Adrenal gland (tissue), 19 donors: ENCODE measurements at places on chromosomes 2 and 18.

- H3K36me3 ChIP-seq, result no peaks in the 10 kb centered on the region
- H3K27ac ChIP-seq, result no peak overlapping the region
- H3K4me3 ChIP-seq, result no peak overlapping the region
- no peak for DNase-seq
- no peaks in the 10 kb centered on the region for H3K27me3 ChIP-seq
Observed at GRCh38 chr2:233334915-233335314, 19.4 kb upstream of the DGKD start.

DNA sequence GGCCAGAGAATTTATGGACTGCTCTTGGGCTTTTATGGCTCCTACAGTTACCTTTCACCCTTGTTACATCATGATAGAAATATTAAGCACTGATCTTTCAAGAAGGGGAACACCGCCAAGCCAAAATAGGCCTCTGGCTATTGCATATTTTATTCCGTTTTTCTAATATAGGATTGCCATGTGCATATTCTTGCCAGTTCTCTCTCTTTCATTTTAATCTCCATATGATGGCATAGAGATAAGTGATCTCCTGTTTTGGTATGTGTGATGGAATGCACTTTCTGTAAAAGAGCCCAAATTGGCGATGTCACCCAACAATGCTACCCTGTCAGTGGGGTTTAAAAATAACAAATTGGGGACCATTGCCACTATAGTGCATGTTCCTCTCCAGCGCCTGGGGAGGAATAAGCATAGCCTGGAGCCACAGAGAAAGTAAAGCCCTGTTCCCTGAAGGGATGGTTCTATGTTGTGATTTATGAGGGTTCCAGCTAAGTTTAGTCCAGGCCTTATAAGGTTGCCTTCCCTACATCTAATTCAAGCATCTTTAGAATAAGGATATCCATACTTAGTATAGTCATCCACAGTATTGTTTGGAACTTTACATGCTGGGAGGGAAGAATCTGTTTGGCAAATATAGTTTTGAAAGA, 26.9 kb downstream of the CMPK2 start:
- no peak for DNase-seq
- H3K36me3 ChIP-seq, result no peaks in the 10 kb centered on the region

DNA sequence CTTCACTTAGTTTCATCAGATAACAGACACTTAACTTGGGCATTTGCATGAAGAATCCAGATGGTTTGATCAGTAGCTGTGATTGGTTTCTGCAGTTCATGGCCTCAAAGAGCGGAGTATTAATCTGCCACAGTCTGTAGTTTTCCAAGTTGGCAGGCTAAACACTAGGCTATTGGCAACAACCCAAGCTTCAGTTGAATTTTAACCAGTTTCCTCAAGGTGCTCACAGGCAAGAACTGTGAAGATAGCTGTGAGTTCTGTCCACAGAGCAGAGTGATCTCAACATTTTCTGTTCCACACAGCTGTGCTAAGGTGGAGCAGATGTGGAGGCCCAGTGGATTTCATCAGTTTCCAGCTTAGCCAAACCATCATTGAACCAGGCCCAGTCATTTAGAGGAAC, 469.5 kb upstream of the LINC00305 start:
- H3K27ac ChIP-seq, result no peak overlapping the region
- no peaks in the 10 kb centered on the region for H3K36me3 ChIP-seq
- H3K27me3 ChIP-seq, result no peaks in the 10 kb centered on the region
- H3K4me1 ChIP-seq, result no peaks in the 10 kb centered on the region
- no peak for DNase-seq
- H3K4me3 ChIP-seq, result no peak overlapping the region

DNA sequence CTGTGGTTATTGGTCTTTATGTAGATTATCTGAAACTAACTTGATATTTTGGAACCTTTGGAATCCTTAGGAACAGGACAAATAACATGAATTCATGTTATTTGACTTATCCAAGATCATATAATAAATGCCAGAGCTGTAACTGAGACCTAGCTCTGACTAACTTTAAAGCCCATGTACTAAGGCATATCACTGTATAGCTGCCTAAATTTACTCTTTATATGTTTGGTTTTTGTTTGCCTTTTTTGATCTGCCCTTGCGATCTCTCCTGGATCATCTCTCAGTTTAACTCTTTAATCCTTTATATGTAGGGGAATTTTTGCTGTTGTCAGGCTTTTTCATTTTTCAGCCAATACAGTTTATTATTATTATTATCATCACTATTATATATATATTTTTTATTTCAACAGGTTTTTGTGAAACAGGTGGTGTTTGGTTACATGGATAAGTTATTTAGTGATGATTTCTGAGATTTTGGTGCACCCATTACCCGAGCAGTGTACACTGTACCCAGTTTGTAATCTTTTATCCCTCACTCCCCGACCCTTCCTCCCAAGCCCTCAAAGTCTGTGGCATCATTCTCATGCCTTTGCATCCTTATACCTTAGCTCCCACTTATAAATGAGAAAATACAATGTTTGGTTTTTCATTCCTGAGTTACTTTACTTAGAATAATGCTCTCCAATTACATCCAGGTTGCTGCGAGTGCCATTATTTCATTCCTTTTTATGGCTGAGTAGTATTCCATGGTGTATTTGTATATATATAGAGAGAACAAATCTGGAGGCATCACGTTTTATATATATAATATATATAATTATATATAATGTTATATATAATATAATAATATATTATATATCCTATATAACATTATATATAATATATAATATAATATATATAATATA, 48.9 kb downstream of the APLF start:
- no peaks in the 10 kb centered on the region for H3K27me3 ChIP-seq
- no peaks in the 10 kb centered on the region for H3K36me3 ChIP-seq
- no peak overlapping the region for H3K4me3 ChIP-seq
- H3K27ac ChIP-seq, result no peak overlapping the region

GRCh38 chr2:112019569-112019982, 35.5 kb upstream of the TMEM87B start:
- peaks cover 33% of the 10 kb centered on the region for H3K4me1 ChIP-seq
- no peak for DNase-seq
- peaks cover 44% of the 10 kb centered on the region for H3K36me3 ChIP-seq
- H3K27me3 ChIP-seq, result no peaks in the 10 kb centered on the region

DNA sequence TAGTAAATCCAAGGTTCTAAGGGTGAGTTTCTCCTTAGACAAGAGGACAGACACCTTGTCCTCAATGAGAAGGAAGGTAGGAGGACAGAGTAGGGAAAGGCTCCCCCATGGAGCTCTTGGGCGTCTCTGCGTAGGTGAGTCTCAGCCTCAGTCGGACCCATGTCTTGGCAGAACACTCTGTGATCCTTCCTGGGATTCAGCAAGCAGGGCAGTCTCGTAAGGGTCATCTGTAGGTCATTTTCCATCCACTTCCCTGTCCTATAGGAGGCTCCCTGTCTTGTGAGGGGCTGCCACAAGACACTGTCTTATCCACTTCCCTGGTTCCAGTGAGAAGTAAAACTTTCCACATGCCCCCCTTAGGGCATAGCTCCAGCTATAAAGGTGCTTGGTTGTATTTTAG, 122.6 kb upstream of the TWIST2 start:
- no peak for DNase-seq
- H3K4me3 ChIP-seq, result no peak overlapping the region
- peaks cover 7% of the 10 kb centered on the region for H3K27me3 ChIP-seq
- H3K4me1 ChIP-seq, result peaks cover 12% of the 10 kb centered on the region
- H3K36me3 ChIP-seq, result no peaks in the 10 kb centered on the region

GRCh38 chr2:4140281-4140970, 437.1 kb downstream of the DCDC2C start:
- no peaks in the 10 kb centered on the region for H3K36me3 ChIP-seq
- no peaks in the 10 kb centered on the region for H3K4me1 ChIP-seq
- H3K4me3 ChIP-seq, result no peak overlapping the region
- no peak overlapping the region for H3K27ac ChIP-seq
- H3K27me3 ChIP-seq, result no peaks in the 10 kb centered on the region

DNA sequence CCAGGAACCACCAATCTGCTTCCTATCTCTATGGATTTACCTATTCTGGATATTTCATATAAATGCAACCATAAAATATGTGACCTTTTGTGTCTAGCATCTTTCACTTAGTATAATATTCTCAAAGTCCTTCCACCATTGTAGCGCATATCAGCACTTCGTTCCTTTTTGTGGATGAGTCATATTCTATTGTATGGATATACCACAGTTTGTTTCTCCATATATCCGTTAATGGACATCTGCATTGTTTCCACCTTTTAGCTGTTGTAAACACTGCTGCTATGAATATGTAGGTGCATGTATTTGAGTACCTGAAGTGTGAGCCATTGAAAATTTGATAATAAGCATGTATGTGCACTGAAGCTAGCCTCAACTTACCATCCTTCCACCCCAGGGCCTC, 80.1 kb downstream of the NBAS start:
- H3K27me3 ChIP-seq, result no peaks in the 10 kb centered on the region
- H3K4me1 ChIP-seq, result no peaks in the 10 kb centered on the region
- no peaks in the 10 kb centered on the region for H3K36me3 ChIP-seq
- DNase-seq, result no peak
- H3K4me3 ChIP-seq, result no peak overlapping the region

DNA sequence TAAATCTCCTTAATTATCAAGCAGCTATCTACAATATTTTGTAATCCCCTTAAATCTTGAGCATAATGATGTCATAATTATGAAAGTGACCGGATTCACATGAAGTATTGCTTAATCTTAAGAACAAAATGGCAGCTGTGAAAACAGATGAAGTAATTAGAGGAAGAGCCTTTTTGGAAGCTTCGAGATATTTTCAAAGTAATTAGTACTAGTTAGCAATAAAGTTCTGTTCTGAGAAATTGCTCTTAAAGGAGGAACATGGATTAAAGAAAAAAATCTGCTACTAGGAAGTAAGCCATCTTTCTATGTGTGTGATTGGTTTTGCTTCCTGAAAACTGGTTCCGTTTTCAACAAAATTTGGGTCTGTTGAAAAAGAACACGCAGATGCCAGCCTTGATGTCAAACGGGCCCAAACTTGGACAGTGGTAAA, 18.3 kb downstream of the CLUL1 start:
- H3K4me1 ChIP-seq, result no peaks in the 10 kb centered on the region
- DNase-seq, result no peak
- no peak overlapping the region for H3K4me3 ChIP-seq
- no peaks in the 10 kb centered on the region for H3K27me3 ChIP-seq

DNA sequence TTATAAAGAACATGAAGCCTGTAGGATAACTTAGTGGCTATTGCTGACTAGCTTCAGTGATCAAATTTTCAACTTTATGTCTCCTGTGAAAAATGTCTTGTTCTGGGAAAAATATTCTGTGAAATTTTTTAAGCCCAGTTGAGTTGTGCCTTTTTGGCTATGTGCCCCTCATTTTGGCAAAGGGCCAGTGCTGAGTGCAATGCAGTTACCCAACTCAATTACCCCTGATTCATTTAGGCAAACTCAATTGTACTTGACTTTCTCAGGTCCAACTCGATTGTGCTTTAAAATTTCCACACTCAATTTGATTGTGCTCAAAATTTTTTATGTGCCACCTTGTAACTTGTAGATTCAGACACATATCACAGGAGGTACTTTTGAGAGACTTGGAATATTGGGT, 548.8 kb upstream of the NRP2 start:
- H3K27me3 ChIP-seq, result no peaks in the 10 kb centered on the region
- peaks cover 7% of the 10 kb centered on the region for H3K4me1 ChIP-seq
- no peak overlapping the region for H3K4me3 ChIP-seq
- H3K27ac ChIP-seq, result no peak overlapping the region
- H3K36me3 ChIP-seq, result no peaks in the 10 kb centered on the region

- peaks cover 7% of the 10 kb centered on the region for H3K4me1 ChIP-seq
- H3K27me3 ChIP-seq, result no peaks in the 10 kb centered on the region
- no peaks in the 10 kb centered on the region for H3K36me3 ChIP-seq
- no peak overlapping the region for H3K27ac ChIP-seq
- H3K4me3 ChIP-seq, result no peak overlapping the region
- DNase-seq, result no peak
Observed at GRCh38 chr2:64789466-64790320, 136.0 kb upstream of the SERTAD2 start.

DNA sequence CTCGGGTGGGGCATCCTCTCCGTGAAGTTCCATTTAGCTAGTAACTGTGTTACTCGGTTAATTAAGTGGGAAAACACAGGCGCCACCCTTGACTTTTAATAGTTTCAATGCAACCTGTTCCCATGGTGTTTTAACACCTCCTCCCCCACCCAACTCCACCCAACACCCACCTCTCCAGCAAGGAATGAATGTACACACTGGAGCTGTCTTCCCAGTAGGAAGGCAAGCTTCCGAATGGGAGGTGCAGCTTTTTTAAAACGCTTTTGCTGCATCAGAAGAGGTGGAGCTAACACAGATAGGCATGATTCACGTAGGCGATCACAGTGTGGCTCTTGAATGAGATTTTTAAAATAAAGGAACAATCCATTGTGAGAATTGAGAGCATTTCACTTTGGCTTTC, 73.8 kb upstream of the AGAP1 start:
- H3K36me3 ChIP-seq, result no peaks in the 10 kb centered on the region
- no peak overlapping the region for H3K27ac ChIP-seq
- no peak for DNase-seq
- H3K4me1 ChIP-seq, result no peaks in the 10 kb centered on the region

DNA sequence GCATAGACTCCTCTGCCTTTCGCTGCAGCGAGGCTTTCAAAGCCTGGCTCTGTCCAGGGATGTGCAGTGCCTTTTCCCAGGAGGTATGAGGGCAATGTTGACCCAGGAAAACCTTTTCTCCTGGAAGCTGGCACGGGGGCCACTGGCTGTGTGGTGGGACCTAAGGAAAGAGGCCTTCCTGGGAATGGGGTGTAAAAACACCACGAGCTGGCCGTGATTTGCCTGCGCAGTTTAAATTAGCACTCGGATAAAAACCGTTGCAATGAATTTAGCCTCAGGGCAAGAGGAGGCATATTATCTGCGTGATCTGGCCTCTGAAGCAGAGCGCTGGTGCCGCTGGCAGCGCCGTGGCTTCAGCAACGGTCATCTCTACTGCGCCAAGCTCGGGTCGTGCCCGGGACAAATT, 3.0 kb downstream of the OSR1 start:
- no peak overlapping the region for H3K27ac ChIP-seq
- no peak for DNase-seq
- peaks cover 69% of the 10 kb centered on the region for H3K27me3 ChIP-seq
- H3K4me1 ChIP-seq, result peaks cover 13% of the 10 kb centered on the region

DNA sequence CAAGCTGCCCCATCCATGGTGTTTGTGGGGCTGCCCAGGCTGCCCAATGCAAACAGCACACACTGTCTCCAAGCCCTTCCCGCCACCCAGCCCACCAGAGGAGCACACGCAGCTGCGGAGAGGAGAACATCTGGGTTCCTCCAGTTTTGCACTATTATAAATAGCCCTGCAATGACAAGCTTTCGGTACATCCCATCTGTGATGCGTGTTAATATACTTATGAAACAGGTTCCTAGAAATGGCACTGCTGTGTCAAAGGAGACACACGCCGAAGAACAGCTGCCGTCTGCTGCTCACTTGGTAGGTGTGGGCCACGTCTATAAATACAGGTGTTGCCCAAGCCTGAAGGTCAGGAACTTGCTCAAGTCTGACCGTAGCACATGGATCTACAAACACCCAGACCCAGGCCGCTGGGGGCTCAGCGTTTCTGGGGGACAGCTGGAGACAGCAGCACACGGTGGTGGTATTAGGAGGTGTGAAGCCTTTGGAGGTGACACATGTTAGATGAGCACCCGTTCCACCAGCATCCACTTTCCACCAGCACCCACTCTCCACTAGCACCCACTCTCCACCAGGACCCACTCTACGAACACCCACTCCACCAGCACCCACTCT, 34.3 kb downstream of the PXDN start:
- no peak overlapping the region for H3K27ac ChIP-seq
- H3K27me3 ChIP-seq, result no peaks in the 10 kb centered on the region
- no peak for DNase-seq
